NCI-H526 treated with DMSO at 0.1 percent for 48 hours (cell line): ENCODE measurements at places on chromosomes 16 and 17.
A peak's percentile ranks its signal among the peaks of the same experiment; 100 is the strongest.

DNA sequence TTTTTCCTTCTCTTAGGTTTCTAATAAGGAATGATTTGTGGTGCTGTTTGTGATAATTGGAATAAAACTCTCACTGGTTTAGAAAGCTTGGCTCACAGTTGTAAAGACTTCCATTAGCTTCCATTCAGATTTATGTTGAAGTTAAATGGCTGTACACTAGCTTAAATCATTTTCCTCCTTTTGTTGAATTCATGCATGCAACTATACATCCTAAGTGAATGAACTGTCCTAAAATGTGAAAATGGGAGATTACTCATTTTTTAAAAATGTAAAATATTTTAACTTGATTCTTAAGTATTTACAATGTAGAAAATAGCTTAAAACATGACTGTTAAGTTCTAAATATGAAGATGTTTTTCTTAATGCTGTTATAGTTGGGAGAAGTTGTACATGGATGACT lies 15.2 kb downstream of the PRKCA start:
- DNase-seq = no peak

DNA sequence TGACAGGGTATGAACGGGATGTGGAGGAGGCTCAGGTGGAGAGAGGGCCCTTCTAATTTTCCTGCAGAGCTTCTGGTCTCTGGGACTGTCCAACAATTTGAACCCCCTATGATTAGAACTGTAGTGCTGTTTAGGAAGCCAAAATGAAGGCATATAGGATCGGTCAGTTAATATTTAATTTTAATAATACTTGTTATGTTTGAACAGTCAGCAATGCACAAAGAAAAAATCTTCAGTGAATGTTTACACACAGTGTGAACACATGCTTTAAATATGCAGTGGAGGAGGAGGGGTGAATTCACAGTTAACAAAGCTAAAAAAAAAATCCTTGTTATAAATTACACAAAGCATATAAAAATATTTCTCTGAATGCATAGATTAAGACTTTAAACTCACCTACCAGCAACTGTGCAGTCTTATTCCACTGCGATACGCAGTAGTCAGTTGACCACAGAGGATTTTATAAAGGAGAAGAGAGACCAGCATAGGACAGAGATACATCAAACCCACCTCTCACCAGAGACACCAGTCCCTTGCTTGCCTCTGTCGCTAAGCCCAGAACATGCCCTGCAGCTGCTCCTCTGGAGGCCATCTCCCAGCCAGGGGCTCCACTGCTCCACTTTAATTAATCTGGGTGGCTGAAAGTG lies 14.6 kb downstream of the ANKRD40 start:
- peak; percentile 79 for DNase-seq

DNA sequence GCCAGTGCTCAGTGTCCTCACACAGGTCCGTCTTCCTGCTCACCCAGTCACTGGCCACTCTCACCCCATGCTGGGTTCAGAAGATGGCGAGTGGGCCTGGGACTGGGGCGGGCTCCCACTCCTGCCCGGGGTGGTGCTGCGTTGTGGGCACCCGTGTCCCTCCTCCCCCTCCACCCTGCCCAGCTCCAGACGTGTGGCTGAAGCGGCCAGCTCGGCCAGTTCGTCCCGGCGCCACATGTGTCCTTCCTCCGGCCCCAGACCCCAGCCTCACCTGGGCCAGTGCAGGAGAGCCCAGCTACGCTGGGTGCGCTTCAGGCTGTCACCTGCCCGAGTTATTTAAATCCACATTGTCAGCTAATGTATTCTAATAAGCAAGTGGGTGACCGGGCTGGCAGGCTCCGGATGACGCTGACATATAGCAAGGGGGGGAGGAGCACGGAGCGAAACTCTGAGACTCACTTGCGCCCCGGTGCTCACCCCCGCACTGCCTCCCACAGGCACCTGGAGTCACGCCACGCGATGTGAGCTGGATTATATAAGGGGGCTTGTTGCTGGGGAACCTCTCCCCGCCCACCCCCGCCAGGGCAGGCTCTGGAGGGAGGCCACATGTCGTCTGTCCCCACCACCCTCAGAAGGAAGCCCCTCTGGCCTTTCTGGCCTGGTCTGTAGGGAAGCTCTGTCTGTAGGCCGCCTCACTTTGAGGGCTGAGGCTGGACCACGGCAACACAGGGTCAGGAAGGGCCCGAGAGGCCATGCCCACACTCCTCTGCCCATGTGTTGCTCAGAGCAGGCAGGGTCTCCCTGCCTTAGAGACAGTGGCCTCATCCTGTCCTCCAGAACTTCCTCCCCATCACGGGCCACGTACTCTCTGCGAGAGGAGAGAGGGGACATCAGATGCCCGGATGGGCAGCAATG lies 7.1 kb upstream of the BAIAP2 start:
- peak; percentile 24 for DNase-seq

DNA sequence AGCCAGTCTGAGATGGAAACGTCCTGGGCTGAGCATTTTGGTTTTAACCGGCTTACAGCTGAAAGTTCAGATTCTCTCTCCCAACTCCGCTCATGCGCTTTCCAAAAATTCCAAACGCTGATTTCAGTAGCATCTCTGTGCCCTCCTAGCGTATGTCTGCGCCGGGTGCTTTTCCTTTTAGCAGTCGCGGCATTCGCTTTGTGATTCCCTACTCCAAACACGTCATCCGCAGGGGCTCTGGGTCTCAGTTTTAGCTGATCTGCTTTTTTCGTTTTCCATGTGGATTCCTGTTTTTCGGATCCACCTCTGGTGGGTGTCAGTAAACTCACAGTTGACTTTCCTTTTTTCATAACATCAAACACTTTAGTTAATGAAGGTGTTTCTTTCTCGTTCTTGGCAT lies 22.1 kb upstream of the TVP23A start:
- no peak for DNase-seq

DNA sequence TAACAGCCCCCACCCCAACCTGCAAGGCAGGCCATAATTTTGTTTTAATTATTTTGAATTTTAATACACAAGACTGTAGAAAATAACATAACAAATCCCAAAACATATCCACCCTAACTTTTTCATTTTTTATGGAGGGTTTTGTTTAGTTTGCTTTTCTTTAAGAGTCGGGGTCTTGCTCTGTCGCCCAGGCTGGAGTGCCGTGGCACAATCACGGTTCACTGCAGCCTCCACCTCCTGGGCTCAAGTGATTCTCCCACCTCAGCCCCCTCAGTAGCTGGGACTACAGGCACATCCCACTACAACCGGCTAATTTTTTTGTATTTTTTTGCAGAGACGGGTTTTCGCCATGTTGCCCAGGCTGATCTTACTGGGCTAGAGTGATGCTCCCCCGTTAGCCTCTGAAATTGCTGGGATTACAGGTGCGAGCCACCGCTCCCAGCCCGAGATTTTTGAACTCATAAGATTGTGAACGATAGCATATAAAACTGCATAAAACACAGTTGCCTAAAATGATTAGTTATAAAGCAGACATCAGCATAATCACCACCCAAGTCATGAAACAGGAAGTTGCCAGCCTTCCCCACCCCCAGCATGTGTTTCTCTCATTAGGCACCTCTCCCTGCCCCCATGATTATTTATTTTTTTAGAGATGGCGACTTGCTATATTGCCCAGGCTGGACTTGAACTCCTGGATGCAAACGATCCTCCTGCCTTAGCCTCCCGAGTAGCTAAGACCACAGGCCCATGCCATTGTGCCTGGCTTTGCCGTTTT lies 13.6 kb upstream of the DOC2B start:
- no peak for DNase-seq

DNA sequence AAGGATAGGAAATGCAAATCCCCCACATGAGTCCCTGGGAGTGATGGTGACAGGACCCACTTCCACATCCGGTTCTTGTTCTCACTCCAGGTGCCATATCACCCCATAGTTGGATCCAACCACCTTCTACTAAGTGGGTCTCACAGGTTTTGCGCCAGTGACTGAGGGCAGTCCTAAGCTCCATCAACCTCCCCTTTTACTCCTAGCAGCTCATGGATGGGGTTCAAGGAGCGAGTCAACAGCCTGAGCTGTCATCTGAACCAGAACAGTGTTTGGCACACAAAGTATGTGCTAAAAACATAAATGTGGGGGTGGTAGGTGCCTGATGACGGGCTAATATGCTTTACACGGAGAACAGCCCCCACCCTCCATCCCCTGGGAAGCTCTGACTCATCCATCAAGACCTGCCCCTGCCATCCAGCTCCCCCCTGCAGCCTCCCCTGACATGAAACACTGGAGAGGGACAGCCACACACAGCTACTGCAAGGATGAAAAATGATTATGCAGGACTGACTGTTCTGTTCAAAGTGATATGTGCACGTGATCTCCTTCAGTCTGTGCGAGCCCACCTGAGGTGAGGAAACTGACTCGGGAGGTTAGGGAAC lies 143.2 kb upstream of the CDH5 start:
- DNase-seq = no peak

DNA sequence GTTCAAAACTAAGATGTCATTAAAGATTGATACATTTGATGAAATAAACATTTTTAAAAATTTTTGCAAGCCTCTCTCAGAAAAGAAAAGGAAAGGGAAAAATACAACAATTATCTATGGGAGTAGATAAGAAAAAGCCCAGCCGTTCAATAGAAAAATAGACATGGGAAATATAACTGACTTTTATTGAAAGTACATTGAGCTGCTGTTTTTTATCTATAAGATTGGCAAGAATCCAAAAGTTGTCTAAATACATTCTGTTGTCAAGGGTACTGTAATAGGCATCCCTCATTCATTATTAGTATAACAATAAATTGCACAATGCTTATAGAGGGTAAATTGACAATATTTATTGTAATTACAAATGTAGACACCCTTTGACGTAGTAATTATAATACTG lies 38.4 kb upstream of the IRX6 start:
- DNase-seq = no peak

DNA sequence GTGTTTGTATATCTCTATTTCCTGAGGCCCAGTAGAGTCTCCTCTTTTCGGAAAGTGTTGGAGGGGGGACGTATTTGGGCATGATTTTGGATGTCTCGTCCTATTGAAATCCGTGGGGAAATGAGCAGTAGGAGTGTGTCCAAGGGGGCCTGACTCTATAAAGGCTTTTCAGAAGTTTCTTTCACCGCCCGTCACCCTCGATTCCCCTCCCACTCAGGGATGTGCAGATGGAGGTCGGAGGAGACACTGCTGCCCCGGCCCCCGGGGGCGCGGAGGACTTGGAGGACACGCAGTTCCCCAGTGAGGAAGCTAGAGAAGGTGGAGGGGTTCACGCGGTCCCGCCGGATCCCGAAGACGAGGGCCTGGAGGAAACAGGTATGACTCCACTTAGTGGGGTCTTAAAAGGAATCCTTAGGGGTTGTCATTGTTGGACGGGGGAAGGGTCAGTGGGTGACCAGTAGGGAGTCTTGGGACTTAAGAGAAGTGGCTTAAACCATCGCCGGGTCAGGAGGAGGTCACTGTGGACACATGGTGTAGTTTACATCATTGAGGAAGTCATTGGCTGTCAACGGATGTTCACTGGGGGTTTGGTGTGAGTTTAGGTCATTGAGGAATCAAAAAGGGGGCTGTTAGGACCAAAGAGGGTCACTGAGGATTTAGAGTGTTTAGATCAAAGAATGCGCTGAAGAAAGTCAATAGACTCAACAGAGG lies 424 bp downstream of the MON1B start:
- no peak for DNase-seq

- no peak for DNase-seq
These were observed 34.4 kb downstream of the GPRC5B start for GRCh38 chr16:19850131-19850817.

- no peak for DNase-seq
These were observed 14.2 kb upstream of the KCNG4 start for GRCh38 chr16:84254062-84254461.

- no peak for DNase-seq
These were observed 929.6 kb upstream of the CDH8 start for GRCh38 chr16:62965831-62966230.

DNA sequence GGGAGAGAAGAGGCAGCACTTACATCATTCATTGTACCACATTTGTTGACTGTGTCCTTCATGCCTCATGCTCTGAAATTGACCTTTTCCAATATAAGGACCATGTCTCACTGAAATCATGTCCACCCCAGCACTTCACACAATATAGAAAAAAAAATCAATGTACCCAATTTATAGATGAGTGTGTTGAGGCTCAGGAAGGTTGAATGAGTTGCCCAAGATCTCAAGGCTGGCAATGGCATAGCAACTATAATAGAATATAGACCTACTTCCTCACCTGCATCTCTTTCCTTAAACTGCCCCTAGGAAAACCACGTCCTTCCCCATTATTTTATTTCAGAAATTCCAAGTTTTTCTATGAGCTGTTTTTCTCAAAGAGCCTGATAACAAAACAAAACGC lies 912 bp upstream of the VAT1L start:
- DNase-seq = no peak

GRCh38 chr17:3600529-3601205 lies 8.5 kb downstream of the TRPV1 start:
- no peak for DNase-seq

DNA sequence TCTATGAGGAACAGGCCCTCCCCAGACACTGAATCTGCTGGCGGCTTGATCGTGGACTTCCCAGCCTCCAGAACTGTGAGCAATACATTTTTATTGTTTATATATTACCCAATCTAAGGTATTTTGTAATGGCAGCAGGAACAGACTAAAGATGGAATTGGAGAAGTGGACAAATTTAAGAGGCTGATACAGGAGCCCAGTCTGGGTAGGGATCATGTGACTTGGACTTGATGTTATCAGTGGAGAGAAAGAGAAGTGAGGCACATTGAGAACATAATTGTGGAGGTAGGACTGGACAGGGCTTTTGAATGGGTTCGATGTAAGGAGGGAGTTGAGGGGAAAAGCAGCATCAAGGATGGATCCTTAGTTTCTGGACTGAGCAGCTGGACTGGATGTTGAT lies 93.8 kb downstream of the USP31 start:
- DNase-seq = no peak

DNA sequence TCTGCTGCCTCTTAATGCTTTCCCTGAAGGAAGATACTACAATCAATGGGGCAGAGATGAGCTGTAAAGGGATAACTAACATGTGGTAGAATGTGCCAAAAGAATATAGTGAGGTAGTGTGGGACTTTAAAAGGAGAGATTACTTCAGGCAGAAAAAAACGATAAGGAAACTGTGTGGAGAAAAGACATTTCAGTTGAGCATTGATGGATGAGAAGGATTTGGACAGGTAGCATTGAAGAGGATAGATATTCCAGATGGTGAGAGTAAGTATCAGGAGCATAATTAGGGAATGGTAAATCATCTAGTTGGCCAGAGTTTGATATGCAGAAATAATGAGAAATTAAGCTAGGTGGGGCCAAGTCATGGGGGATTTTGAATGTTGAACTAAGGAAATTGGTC lies 97.3 kb downstream of the NLK start:
- no peak for DNase-seq

- peak; percentile 70 for DNase-seq
These were observed 622 bp downstream of the CUEDC1 start for GRCh38 chr17:57954397-57955182.

DNA sequence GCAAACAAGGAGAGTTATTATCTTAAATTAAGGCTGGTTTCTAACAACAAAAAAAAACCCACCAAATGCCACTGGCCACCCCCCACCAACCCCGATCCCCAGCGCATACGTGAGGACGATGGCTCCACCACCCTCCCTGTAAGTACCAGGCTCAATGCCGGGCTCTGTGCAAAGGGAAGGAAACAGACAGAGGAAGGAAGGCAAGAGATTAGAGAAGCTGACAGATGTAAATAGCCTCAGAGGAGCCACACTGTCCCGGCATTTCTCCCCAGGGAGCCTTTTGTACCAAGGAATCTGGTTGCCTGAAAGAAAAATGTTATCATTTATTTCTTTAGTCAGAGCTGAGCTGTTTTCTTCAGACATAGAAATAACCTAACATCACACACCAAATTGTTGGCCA lies 13.1 kb downstream of the SOST start:
- no peak for DNase-seq

GRCh38 chr16:49637511-49637910 lies 218.4 kb downstream of the ZNF423 start:
- DNase-seq = no peak
